ENCODE measurements at places on chromosomes 7 and 10.

DNA sequence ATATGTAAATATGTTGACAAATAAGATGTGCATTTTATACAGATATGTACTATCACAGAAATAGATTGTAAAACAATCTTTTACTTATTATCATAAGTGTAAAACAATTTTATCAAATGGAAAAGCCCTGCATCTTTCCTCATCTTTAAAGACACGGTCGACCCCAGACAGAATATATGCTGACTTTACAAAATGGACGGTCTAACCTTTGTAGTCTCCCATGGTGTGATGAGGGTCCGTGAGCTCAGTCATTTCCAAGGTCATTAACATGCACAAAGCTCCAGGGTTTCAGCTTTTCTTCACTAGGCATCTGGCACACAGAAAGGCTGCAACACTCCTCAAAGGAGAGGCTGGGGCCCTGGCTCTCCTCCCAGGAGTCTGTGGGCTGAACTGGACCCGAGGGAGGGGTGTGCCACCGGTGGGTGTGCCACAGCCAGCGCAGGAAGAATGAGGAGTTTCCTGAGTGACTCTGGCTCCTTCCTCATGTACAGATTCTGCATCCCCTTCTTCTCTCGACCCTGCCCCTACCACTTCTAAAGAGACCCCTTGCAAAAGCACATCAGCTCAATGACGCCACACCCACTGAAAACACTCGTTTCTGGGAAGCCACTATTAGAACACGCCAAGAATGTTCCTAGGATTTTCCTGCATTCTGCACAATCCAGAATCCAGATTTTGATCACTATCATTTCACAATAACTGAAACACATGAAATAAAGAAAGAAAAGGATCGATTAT, 26.2 kb upstream of the ABLIM1 start:
- no peak for DNase-seq

DNA sequence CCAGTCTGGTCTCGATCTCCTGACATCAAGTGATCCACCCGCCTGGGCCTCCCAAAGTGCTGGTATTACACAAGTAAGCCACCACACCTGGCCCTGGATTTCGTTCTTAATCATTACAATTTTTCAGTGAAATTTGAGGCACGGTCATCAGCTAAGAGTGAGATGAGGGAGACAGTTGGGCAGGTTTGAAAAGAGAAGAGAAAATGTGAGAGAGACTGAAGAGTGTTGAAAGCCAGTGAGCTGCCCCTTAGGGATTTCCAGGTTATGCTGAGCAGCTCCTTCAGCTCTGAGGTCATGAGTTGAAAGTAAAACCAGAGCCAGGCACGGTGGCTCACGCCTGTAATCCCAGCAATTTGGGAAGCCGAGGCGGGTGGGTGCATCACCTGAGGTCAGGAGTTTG, 5.9 kb upstream of the UPF2 start:
- DNase-seq, result no peak

- DNase-seq, result no peak
These were observed 218.0 kb downstream of the PHF14 start for GRCh38 chr7:11191574-11192220.

DNA sequence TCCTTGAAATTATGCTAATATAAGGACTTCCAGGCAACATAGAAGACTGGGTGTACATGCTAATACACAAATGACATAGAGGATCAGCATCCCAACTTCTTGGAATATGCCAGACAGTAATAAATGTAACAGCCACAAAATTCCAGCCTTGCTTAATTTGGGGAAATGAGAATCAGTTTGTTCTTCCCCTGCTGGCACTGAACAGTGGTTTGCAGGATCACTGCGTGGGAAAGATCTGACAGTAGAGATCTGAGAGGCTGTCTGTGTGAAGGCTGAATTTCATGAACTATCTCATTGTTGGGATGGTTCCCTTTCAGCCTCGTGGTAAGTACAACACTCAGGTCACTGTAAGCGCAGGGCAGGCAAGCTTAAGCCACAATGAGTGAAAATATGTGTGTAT, 1078.0 kb downstream of the LRMDA start:
- no peak for DNase-seq

- no peak for DNase-seq
These were observed 36.2 kb downstream of the FRMD4A start for GRCh38 chr10:14294347-14295059.

DNA sequence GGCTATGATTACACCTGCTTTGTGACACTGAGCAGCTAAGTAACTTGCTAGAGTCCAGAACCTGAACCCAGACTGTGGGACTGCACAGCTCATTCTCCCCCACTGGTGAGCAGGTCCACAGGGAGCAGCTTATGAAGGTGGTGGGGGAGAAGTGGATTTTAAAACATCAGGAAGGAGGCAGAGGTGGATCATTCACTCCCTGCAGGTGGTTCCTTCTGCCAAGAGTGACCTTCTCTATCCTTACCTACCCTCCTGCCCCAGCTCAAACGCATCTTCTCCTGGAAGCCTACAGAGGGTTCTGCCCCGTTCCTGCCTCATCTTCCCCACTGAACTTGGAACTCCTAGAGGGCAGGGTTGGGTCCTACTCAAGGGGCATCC, 539 bp upstream of the FAM241B start:
- DNase-seq, result no peak

- no peak for DNase-seq
These were observed 191.9 kb upstream of the LYZL2 start for GRCh38 chr10:30821261-30821993.

- DNase-seq, result no peak
These were observed 139.4 kb upstream of the PCDH15 start for GRCh38 chr10:54940418-54940817.

GRCh38 chr7:22695476-22696132, 31.4 kb upstream of the IL6 start:
- no peak for DNase-seq

GRCh38 chr10:7035126-7035761, 375.6 kb downstream of the SFMBT2 start:
- DNase-seq, result no peak

- DNase-seq, result no peak
These were observed 180.5 kb upstream of the ASAH2 start for GRCh38 chr10:50431791-50432190.

DNA sequence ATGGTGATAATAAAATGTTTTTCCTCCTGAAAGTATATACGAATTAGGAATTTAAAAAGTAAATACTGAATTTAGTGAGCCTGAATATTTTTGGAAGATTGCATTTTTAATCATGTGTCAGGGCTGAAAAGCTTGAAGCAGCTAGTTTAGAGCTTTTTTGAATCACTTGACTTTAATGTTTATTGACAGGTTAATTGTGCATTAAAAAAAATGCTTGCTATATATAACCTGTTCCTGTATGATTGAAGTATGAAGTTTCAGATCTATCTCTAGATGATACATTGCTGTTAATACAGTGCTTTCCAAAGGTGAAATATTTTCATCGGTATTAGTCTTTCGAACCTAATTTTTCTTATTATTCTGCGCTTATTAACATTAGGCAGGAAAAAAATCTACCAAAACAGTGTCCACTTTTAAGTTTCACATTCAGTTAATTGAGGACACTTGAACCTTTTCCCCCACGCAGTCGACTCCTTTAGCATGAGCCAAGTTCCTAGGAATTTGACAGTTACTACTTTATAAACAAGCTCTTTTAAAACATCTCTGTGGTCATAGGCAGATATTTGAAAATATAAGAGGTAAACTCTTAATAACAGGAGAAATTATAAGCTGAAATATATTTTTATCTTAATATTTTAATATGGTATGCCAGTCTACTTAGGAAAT, 187.1 kb downstream of the MLLT10 start:
- no peak for DNase-seq

DNA sequence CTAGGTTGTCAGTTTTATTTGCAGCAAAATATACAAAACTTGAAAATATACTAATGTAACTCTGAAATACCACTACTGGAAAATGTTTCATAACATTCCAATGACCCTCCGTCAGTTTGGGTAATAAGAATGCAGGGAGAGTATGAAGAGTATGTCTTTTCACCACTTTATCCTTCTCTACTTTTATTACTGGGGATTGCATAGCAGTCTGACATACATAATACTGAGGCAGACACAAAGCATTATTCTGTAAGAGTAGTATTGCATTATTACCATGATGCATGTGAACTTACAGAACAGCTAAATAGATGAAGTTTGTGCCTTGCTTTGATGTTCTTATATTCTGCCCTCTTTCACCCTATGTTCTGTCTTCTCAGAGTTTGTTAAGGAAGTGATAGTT, 151.8 kb upstream of the TPK1 start:
- no peak for DNase-seq

- no peak for DNase-seq
These were observed 117.9 kb downstream of the FANK1 start for GRCh38 chr10:126014309-126014708.

DNA sequence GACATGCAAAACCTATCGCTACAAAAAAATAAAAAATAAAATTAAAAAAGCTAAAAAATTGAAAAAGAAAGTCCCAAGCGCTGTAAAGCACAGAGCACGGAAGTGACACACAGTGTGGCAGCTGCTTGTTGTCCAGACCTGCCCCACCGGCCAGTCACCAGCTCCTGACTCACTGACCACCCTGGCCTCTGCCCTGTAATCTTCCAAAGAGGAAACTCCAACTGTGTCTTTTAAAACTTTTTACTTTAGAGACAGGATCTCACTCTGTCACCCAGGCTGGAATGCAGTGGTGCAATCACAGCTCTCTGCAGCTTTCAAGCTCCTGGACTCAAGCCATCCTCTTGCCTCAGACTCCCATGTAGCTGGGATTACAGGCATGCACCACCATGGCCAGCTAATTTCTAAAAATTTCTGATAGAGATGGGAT, 23.6 kb downstream of the GNA12 start:
- DNase-seq, result no peak

- no peak for DNase-seq
These were observed 285.7 kb downstream of the RPS24 start for GRCh38 chr10:78319371-78319770.

GRCh38 chr10:96415891-96416554, 57.2 kb upstream of the OPALIN start:
- DNase-seq, result no peak

DNA sequence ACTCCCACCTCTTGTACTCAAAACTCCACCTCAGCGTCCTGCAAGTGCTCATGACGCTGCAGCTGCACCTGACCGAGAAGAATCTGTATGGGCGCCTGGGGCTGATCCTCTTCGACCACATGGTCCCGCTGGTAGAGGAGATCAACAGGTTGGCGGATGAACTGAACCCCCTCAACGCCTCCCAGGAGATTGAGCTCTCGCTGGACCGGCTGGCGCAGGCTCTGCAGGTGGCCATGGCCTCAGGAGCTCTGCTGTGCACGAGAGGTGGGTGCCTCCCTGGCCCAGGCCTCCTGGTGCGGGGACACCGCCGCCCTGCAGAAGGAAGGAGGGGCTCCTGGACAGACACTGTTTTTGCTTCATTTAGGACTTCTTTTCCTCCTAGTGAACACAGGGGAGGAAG, 10.3 kb downstream of the INTS15 start:
- DNase-seq, result no peak

GRCh38 chr10:14023673-14024328, 306.9 kb downstream of the FRMD4A start:
- no peak for DNase-seq

GRCh38 chr7:112150823-112151641, 55.2 kb downstream of the DOCK4 start:
- DNase-seq, result no peak

- no peak for DNase-seq
These were observed 392.4 kb downstream of the PLXNA4 start for GRCh38 chr7:132183781-132184380.

GRCh38 chr10:75230600-75231038, 5.1 kb downstream of the COMTD1 start:
- DNase-seq, result peak; percentile 76

GRCh38 chr7:2138146-2138765, 94.5 kb downstream of the MAD1L1 start:
- peak; percentile 65 for DNase-seq

All from activated B cell treated with CpG ODN at 0.5 μM for 24 hours (primary cell).